HS-27A (cell line): ENCODE measurements at places on chromosomes 5 and 9.

DNA sequence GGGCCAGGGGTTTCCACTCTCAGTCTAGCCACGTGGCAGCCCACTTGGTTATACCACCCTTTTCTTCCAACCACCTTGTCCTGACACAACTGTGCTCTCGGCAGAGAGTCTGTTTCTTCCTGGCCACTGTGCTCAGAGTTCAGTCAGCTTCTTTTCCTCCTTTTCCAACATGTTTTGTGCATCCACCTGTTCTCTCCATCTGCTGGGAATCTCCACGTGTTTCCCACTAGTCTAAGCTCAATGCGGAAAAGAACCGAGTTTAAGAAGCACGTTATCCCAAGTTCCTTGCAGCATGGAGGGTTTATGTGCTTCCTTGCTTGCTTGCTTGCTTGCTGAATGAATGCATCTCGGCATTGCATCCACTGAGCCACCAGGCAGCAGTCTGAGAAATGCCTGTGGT, 543.6 kb upstream of the DAP start:
- no peak for DNase-seq

DNA sequence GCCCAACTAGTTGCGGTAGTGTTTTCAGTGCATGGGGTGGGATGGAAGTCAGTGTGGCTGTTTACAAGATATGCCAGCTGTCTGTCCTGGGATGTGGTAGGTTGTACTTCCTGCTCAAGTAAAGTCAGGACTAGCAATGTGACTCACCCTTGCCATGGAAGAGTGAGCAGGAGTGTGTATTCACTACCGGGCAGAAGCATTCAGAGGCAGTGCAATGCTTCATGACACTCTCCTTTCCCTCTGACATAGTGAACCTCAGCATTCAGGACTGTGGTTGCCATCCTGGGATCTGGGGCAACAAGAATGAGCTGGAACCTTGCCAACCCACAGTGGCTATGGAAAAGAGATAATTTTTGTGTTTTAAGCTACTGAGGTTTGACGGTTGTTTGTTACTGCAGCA, 68.9 kb downstream of the BOD1 start:
- no peak for DNase-seq

DNA sequence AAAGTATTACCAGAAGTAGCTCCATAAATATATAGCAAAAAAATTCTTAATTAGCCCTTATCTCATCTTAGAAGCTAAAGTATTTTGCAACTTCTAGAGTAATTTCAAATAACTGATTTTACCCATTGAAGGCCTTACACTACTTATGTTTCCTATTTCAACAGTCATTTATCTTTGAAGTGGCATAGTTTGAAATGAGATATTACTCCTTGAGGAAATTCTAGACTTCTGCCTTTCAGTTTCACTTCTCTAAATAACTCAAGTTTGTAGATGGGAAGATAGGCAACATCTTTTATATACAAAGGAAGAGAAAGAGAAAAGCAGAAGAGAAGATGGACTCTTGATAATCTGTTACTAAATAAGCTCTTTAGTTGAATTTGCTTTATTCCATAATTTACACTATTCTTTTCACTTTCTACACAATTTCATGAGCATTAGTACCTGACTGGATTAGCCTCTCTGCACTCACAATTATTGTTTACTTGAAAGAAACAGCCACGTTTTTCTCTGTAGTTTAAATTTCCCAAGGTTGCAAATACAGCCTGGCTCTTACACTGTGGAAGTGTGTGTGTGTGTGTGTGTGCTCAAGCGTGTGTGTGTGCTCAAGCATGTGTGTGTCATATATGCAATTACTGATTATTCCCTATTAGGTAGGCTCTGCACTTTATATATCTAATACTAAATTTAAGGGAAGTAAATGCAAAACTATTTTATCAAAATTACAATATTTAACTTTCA, 60.6 kb upstream of the EMB start:
- no peak for DNase-seq

DNA sequence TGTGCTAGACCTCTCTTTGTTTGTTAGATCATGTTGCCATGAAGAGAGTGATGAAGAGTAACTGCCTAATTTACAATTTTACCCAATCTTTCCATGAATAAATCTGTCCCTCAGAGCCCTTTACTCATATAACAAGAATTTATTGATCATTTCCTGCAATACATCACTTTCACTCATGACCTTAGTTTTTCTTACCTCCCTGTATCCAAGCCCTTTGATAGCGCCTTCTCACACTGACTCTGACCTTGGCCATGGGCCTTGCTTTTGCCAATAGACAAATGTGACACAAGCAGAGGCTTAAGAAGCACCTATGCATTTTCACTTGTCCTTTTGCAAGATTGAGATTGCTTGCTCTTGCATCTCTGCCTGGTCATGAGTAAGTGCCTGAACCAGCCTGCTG, 288.1 kb downstream of the NNT start:
- no peak for DNase-seq

GRCh38 chr5:178339272-178339671, 106.7 kb upstream of the PHYKPL start:
- no peak for DNase-seq

DNA sequence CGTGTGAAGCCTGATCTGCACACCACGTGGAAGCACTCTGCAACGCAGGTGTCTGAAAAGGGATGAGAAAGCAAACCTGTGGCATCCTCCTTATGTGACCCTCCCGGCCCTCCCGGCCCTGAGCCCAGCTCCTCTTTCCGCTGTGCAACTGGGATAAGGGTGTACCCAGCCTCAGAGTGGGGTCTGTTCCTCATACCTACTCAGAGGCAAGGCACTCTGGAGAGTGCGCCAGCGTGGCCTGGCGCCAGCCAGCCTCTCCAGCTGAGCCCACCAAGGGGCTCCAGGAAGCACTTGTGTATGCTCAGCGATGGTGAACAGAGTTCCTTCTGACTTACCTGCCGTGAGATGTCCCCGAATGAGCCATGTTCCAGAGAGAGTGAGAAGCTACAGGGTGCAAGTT, 102.8 kb downstream of the IRX1 start:
- DNase-seq: no peak

- no peak for DNase-seq
Measured at GRCh38 chr5:114308017-114308416, 53.9 kb upstream of the KCNN2 start.

DNA sequence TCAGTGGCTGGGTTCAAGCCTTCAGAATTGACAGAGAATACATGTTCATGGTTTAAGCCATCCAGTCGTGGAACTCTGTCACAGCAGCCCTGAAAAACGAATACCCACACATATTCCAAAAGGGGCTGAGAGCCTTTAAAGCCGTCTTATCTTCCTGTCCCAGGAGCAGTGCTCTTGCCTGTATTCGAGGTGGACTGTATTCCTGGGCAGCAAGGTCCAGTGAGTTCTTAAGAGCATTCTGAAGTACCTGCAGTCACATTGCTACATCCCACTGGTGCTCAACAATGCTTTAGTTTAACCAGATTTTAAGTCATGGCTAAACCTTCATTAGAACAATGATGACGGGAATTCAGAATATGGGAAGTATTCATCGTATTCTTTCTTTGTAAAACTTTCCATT, 380.7 kb upstream of the KLF4 start:
- no peak for DNase-seq

DNA sequence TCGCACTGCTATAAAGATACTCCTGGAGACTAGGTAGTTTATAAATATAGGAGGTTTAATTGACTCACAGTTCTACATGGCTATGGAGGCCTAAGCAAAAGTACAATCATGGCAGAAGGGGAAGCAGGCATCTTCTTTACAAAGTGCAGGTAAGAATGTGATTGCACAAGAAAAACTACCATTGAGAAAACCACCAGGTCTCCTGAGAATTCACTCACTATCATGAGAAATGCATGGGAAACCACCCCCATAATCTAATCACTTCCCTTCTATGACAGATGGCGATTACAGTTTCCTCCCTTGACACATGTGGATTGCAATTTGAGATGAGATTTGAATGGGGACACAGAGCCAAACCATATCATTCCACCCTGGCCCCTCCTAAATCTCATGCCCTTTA, 121.2 kb upstream of the ST8SIA4 start:
- DNase-seq: no peak

DNA sequence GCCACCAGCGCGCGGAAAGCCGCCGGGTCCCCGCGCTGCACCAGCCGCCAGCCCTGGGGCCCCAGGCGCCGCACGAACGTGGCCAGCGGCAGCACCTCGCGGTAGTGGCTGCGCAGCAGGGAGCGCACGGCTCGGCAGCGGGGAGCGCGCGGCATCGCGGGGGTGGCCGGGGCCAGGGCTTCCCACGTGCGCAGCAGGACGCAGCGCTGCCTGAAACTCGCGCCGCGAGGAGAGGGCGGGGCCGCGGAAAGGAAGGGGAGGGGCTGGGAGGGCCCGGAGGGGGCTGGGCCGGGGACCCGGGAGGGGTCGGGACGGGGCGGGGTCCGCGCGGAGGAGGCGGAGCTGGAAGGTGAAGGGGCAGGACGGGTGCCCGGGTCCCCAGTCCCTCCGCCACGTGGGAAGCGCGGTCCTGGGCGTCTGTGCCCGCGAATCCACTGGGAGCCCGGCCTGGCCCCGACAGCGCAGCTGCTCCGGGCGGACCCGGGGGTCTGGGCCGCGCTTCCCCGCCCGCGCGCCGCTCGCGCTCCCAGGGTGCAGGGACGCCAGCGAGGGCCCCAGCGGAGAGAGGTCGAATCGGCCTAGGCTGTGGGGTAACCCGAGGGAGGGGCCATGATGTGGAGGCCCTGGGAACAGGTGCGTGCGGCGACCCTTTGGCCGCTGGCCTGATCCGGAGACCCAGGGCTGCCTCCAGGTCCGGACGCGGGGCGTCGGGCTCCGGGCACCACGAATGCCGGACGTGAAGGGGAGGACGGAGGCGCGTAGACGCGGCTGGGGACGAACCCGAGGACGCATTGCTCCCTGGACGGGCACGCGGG, at the start of gene TERT:
TERT (minus strand) TSS at position 234 of the 815 bp plus-strand sequence; CDS start at position 155, 79 bp downstream.
- DNase-seq: no peak

DNA sequence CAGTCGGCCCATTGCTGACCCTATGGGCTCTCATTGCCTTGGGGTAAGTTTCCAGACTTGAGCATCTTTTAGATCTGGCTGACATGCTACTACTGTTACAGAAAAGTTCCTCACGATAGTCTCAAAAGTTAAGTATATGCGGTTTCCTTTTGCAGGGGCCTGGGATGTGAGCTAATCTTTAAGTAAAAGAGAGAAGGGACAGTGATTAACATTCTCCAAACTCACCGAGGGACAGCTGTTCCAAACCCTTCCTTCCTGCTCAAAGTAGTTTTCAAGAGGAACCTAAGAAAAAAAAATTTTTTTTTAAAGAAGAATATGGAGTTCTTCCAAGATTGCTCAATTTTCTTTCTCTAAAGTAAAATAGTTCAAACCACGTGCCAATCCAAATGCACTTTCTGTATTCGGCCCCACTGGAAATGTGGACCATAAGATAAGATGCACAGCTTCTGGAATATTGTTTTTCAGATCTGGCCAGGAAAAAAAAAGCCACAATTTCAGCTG, 168.0 kb upstream of the SPRY4 start:
- DNase-seq: no peak
